ENCODE measurements at places on chromosomes 4 and X.

- no peaks in the 10 kb centered on the region for H3K27me3 ChIP-seq
- no peaks in the 10 kb centered on the region for H3K4me1 ChIP-seq
- no peak for DNase-seq
- H3K4me3 ChIP-seq: no peak overlapping the region
- H3K36me3 ChIP-seq: no peaks in the 10 kb centered on the region
- H3K27ac ChIP-seq: no peak overlapping the region
Observed at GRCh38 chr4:145524552-145524951, 42.9 kb downstream of the SMAD1 start.

GRCh38 chrX:12901486-12901885 is 4.9 kb upstream of the TLR8 start:
- H3K27me3 ChIP-seq: no peaks in the 10 kb centered on the region
- no peaks in the 10 kb centered on the region for H3K36me3 ChIP-seq
- no peaks in the 10 kb centered on the region for H3K4me1 ChIP-seq
- H3K4me3 ChIP-seq: no peak overlapping the region
- no peak overlapping the region for H3K27ac ChIP-seq

GRCh38 chrX:22159071-22159470 is 113.6 kb upstream of the CBLL2 start:
- H3K27ac ChIP-seq: no peak overlapping the region
- H3K27me3 ChIP-seq: no peaks in the 10 kb centered on the region
- no peaks in the 10 kb centered on the region for H3K4me1 ChIP-seq
- H3K36me3 ChIP-seq: no peaks in the 10 kb centered on the region
- H3K4me3 ChIP-seq: no peak overlapping the region

GRCh38 chr4:9880406-9881197 is 99.2 kb downstream of the DRD5 start:
- H3K36me3 ChIP-seq: no peaks in the 10 kb centered on the region
- no peak overlapping the region for H3K4me3 ChIP-seq
- no peaks in the 10 kb centered on the region for H3K4me1 ChIP-seq
- no peak for DNase-seq
- no peaks in the 10 kb centered on the region for H3K27me3 ChIP-seq

GRCh38 chr4:100895556-100896197 is 377.9 kb upstream of the EMCN start:
- no peaks in the 10 kb centered on the region for H3K36me3 ChIP-seq
- no peaks in the 10 kb centered on the region for H3K27me3 ChIP-seq
- no peaks in the 10 kb centered on the region for H3K4me1 ChIP-seq
- H3K27ac ChIP-seq: no peak overlapping the region
- DNase-seq: no peak

- no peaks in the 10 kb centered on the region for H3K27me3 ChIP-seq
- DNase-seq: no peak
- H3K4me3 ChIP-seq: no peak overlapping the region
- no peaks in the 10 kb centered on the region for H3K36me3 ChIP-seq
- no peak overlapping the region for H3K27ac ChIP-seq
Observed at GRCh38 chr4:142077048-142077447, 440.7 kb downstream of the IL15 start.

DNA sequence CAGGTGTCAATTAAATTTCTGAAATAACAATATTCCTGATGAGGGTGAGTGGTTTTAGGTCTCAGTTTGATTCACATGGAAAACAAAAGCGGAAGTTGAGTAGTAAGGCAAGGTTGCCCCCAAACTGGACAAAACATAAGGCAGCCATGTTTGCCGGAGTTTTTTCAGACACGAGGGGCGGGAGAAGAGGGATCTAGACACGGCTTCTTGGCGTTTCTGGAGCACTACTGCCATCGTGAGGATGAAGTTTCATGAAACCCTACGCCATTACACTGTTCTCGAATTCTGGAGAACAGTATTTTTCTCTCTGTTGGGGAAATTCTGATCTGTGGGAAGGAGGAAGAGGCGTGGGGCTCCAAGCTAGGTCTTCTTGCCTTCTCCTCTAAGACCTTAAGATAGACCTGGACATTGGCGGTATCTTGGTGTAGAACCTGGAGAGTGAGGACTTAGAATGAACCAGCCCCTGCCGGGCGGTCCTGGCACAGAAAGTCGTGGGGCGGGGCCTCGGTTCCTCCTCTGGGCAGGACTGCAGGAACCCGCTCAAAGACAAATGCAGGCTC is 160.3 kb downstream of the OR13H1 start:
- no peaks in the 10 kb centered on the region for H3K36me3 ChIP-seq
- peak overlapping the region; percentile 2 for H3K27ac ChIP-seq
- no peaks in the 10 kb centered on the region for H3K27me3 ChIP-seq

- no peaks in the 10 kb centered on the region for H3K36me3 ChIP-seq
- peak overlapping the region; percentile 89 for H3K27ac ChIP-seq
- DNase-seq: peak; percentile 42
- H3K27me3 ChIP-seq: no peaks in the 10 kb centered on the region
- H3K4me3 ChIP-seq: peak overlapping the region; percentile 97
- H3K4me1 ChIP-seq: peaks cover 6% of the 10 kb centered on the region
Observed at GRCh38 chr4:105709081-105709450, 482 bp downstream of the GSTCD start.

GRCh38 chr4:109113521-109113920 is 188.9 kb downstream of the COL25A1 start:
- no peak overlapping the region for H3K27ac ChIP-seq
- H3K4me3 ChIP-seq: no peak overlapping the region
- no peaks in the 10 kb centered on the region for H3K4me1 ChIP-seq
- H3K36me3 ChIP-seq: no peaks in the 10 kb centered on the region
- DNase-seq: no peak
- no peaks in the 10 kb centered on the region for H3K27me3 ChIP-seq

DNA sequence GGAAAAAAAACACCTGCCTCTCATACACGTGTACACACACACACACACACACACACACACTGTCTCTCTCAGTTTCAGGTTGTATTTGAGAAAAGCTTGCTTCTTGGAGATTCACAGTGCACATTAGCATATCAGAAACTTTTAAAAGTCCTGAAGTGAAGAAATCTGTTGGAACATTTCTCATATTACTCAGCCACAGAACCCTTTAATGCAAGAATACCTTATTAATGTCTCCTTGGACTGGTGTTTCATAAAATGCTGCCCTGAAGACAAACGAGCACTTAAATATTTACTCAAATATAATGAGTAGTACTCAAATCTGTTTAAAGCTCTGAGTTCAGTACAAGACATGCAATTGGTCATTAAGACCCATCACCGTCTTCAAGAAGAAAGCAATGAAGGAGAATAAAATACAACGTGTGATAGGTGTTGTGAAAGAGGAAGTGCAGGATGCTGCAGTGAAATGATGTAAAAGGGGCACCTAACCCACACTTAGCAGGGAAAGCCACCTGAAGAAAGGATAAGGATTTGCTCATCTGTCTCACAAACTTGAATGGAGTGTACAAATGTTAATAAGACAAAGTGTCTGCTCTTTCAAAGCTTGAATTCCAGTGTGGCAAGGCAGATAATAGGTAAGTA is 57.0 kb downstream of the DCLK2 start:
- no peaks in the 10 kb centered on the region for H3K4me1 ChIP-seq
- DNase-seq: no peak
- H3K36me3 ChIP-seq: no peaks in the 10 kb centered on the region
- no peak overlapping the region for H3K27ac ChIP-seq

GRCh38 chr4:47074816-47075215 is 43.4 kb downstream of the GABRB1 start:
- no peaks in the 10 kb centered on the region for H3K36me3 ChIP-seq
- H3K4me1 ChIP-seq: no peaks in the 10 kb centered on the region
- no peak overlapping the region for H3K4me3 ChIP-seq

DNA sequence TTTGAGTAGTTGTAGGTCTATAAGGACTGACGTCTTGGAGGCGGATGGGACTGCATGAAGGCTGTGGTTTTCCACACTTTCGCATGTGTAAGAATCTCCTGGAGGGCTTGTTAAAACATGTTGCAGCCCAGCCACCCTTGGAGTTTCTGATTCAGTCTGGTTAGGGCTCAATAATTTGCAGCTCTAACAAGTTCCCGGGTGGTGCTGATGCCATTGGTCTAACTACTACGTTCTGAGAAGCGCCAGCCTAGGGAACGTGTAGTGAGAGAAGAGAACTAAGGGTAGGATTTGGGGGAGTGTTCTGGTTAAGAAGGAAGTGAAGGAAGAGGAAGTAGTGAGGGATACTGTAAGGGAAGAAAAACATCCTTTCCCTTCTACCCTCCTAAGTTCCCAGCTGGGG is 138.9 kb downstream of the LARP7 start:
- no peaks in the 10 kb centered on the region for H3K27me3 ChIP-seq
- no peak overlapping the region for H3K4me3 ChIP-seq
- DNase-seq: no peak
- no peaks in the 10 kb centered on the region for H3K4me1 ChIP-seq
- no peak overlapping the region for H3K27ac ChIP-seq

GRCh38 chrX:39158801-39159657 is 357.8 kb downstream of the MID1IP1 start:
- no peaks in the 10 kb centered on the region for H3K36me3 ChIP-seq
- no peak overlapping the region for H3K27ac ChIP-seq
- no peak for DNase-seq
- no peak overlapping the region for H3K4me3 ChIP-seq

DNA sequence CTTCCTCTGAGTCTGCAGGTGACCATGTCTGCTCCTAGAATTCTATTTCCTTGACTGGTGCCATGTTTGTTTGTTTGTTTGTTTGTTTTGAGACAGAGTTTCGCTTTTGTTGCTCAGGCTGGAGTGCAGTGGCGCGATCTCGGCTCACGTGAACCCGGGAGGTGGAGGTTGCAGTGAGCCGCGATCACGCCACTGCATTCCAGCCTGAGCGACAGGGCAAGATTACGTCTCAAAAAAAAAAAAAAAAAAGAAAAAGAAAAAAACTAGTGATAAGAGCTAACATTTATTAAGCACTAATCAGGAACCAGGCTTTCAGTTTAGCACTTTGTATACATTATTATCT is 7.2 kb downstream of the SAT1 start:
- DNase-seq: no peak
- no peaks in the 10 kb centered on the region for H3K27me3 ChIP-seq
- no peak overlapping the region for H3K4me3 ChIP-seq
- H3K36me3 ChIP-seq: no peaks in the 10 kb centered on the region
- no peaks in the 10 kb centered on the region for H3K4me1 ChIP-seq

- H3K27me3 ChIP-seq: no peaks in the 10 kb centered on the region
- H3K36me3 ChIP-seq: no peaks in the 10 kb centered on the region
- no peaks in the 10 kb centered on the region for H3K4me1 ChIP-seq
- DNase-seq: peak; percentile 39
- no peak overlapping the region for H3K27ac ChIP-seq
- no peak overlapping the region for H3K4me3 ChIP-seq
Observed at GRCh38 chr4:109611045-109611646, 51.1 kb downstream of the MCUB start.

GRCh38 chr4:185793716-185794115 is 18.3 kb downstream of the SORBS2 start:
- no peak overlapping the region for H3K27ac ChIP-seq
- H3K4me1 ChIP-seq: no peaks in the 10 kb centered on the region
- no peak overlapping the region for H3K4me3 ChIP-seq
- H3K27me3 ChIP-seq: no peaks in the 10 kb centered on the region

DNA sequence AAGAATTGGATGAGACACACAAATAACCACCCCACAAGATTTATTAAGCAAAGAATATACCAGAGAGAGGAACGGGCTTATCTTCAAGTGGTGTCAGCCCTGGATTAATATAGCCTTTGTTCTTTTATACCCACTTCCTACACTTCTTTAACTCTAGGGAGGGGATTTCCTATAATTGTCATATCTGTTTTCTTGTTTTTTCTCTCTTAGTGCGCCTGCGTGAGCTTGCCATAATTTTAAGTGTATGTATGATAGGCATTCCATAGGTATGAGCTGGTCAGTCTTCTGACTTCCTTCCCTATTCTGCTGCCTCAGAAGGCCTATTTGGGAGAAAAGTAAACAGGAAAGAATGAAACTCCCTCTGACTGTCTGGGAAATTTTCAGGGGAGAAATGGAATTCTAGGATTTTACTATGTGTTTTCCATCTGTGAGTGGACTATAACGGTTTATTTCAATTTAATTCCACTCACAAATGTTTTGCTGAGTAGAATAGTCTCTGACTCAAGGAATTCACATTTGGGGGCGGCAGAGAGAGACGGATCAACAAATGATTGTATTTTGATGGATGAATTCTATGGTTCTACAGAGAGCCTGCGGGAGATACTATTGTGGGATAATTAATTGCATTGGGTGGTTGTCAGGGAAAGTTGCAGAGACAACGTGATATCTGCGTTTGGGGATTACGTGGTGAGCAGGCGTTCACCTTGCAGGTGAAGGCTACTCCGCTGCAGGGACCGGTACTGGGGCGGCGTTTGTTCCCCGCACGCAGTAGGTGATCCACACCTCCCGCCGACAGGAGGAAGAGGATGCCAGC is 626 bp upstream of the CEP135 start:
- H3K27me3 ChIP-seq: no peaks in the 10 kb centered on the region
- DNase-seq: peak; percentile 27
- H3K36me3 ChIP-seq: no peaks in the 10 kb centered on the region
- peak overlapping the region; percentile 97 for H3K27ac ChIP-seq
- H3K4me3 ChIP-seq: peak overlapping the region; percentile 74
- no peaks in the 10 kb centered on the region for H3K4me1 ChIP-seq

GRCh38 chr4:15375667-15376066 is 52.2 kb upstream of the C1QTNF7 start:
- no peak for DNase-seq
- H3K4me3 ChIP-seq: no peak overlapping the region
- H3K36me3 ChIP-seq: no peaks in the 10 kb centered on the region
- no peaks in the 10 kb centered on the region for H3K27me3 ChIP-seq
- H3K4me1 ChIP-seq: no peaks in the 10 kb centered on the region

GRCh38 chr4:40288566-40288965 is 46.6 kb upstream of the CHRNA9 start:
- no peaks in the 10 kb centered on the region for H3K27me3 ChIP-seq
- H3K36me3 ChIP-seq: no peaks in the 10 kb centered on the region
- no peak overlapping the region for H3K27ac ChIP-seq
- H3K4me3 ChIP-seq: no peak overlapping the region
- DNase-seq: no peak
- no peaks in the 10 kb centered on the region for H3K4me1 ChIP-seq

- no peak overlapping the region for H3K27ac ChIP-seq
- H3K4me3 ChIP-seq: no peak overlapping the region
- H3K36me3 ChIP-seq: no peaks in the 10 kb centered on the region
- no peaks in the 10 kb centered on the region for H3K27me3 ChIP-seq
- H3K4me1 ChIP-seq: no peaks in the 10 kb centered on the region
- DNase-seq: no peak
Observed at GRCh38 chr4:10974371-10974770, 289.8 kb upstream of the CLNK start.

GRCh38 chr4:129145222-129145730 is 49.3 kb downstream of the C4orf33 start:
- H3K27me3 ChIP-seq: no peaks in the 10 kb centered on the region
- no peak overlapping the region for H3K27ac ChIP-seq
- no peak overlapping the region for H3K4me3 ChIP-seq
- H3K4me1 ChIP-seq: no peaks in the 10 kb centered on the region

- no peak for DNase-seq
- H3K4me1 ChIP-seq: no peaks in the 10 kb centered on the region
- no peaks in the 10 kb centered on the region for H3K27me3 ChIP-seq
- no peak overlapping the region for H3K4me3 ChIP-seq
- H3K36me3 ChIP-seq: no peaks in the 10 kb centered on the region
- no peak overlapping the region for H3K27ac ChIP-seq
Observed at GRCh38 chrX:153634832-153635231, 12.2 kb upstream of the DUSP9 start.
